ENCODE measurements at places on chromosomes 2 and 18. TPM values are rescaled to one million over a fixed set of nuclear protein-coding genes. Genes with fewer than 3 reads are reported as not detected.

INPP5D gene
- polyA plus RNA-seq: 6.9 TPM

NYAP2 gene
- 0.05 TPM for polyA plus RNA-seq

- DNase-seq: no peak
Observed at GRCh38 chr2:238122287-238123217, 15.9 kb upstream of the KLHL30 start.

- no peak for DNase-seq
Observed at GRCh38 chr2:50777954-50778353, 254.0 kb downstream of the NRXN1 start.

- DNase-seq: no peak
Observed at GRCh38 chr2:144230033-144230432, 289.9 kb downstream of the ZEB2 start.

DNA sequence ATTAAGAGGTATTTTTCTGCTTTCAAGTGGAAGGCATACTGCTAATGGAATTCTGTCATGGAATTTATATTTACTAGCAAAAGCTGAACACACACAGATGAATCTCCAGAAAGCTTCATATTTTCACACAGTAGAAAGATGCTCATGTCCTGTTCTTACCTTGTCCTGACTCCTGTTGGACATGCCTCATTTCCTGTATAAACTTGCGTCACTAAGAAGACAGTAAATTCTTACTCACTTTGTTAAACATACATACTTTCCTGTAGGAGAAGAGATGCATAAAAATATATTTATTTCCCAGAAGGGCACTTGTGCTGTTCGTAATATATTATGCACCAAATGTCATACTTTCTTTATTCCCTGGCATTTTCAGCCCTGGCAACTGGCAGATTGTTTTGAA is 238.3 kb upstream of the RASGRP3 start:
- no peak for DNase-seq

DNA sequence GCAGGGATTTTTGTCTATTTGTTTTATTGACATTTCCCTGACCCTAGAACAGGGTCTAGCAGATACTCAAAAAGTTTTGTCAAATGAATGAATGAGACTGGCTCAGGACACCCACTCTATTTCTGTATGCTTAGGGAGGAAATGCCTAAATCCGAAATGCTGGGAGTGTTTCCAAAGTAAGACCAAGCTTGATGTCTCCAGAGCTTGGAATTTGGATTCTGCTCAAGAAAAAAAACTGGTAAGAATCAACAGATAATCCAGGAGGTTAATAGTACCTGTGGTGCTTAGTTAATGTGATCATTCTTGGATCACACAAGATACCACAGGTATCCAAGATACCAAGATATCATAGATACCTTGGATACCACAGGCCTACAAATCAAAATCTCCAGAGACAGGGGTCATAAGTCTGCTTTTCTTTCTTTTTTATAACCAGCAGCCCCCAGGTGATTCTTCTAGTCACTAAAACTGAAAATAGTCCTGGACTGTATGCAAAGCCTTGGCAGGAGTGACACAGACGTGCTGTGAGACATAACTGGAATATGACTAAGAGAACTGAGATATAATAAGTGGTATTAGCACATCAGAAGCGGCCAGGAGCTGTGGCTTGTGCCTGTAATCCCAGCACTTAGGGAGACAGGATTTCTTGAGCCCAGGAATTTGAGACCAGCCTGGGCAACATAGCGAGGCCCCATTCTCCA is 39.9 kb upstream of the SP3 start:
- no peak for DNase-seq

DNA sequence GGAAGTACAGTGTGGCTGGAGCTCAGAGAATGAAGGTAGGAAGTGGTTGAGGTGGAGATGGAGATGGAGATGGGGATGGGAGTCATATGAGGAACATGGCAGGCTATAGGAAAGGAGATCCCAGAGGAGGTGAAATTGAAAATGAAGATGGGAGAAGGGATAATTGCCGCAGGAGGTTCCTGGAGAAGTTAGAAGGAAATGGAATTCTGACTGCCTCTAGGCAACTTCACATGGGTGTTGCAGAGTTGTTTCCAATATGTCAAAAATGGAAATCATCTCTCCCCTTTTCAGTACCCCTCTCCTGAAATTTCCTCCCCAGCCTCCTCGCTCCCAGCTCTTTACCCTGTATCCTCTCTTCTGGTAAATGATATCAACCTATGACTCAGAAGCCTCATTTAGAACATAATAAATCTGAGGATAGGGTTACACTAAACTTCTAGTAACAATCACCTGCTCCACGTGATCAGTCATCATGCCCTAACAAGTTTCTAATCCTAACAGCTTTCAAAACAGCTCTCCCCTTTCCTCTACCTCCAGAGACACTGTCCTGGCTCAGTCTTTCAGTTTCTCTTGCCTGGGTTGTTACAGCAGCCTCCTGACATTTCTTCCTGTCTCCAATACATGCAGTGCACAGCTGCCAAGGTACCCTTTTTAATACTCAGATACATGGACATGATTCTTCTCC is 201.9 kb upstream of the RBMS1 start:
- DNase-seq: no peak

- no peak for DNase-seq
Observed at GRCh38 chr2:73033142-73033765, 38.3 kb downstream of the SFXN5 start.

DNA sequence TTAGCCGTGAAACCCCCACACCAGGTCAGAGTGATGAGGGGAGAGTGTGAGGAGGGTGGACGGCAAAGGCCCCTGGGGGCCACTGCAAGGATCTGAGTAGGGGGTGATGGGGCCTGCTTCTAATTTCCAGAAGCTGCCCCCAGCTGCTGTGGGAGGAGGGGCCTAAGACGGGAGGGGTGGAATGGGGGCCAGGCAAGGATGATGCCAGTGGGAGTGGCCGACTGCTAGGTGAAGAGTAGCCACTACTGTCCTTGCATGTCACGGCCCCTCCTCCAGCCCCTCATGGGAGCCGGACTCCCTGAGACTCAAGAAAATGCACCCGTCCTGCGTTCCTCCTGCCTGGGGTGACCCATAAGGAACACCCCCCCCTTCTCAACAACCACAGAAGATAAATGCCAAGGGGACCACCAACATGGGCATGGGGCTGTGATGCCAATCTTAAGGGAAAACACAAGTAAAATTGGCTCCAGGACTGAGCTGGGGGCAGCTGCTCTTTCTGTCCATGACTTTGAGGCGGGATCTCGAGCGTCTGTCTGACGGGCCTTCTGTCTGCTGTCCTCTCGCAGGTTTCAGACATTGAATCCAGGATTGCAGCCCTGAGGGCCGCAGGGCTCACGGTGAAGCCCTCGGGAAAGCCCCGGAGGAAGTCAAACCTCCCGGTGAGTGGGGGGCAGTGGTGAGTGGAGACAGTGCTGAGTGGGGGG is 24.2 kb upstream of the PRLH start:
- no peak for DNase-seq

- DNase-seq: no peak
Observed at GRCh38 chr2:73043276-73043675, 28.2 kb downstream of the SFXN5 start.

GRCh38 chr2:221726894-221727513 is 154.9 kb upstream of the EPHA4 start:
- no peak for DNase-seq

- no peak for DNase-seq
Observed at GRCh38 chr18:37435996-37436395, 129.6 kb downstream of the CELF4 start.

- no peak for DNase-seq
Observed at GRCh38 chr2:237261327-237261726, 152.6 kb downstream of the COL6A3 start.

DNA sequence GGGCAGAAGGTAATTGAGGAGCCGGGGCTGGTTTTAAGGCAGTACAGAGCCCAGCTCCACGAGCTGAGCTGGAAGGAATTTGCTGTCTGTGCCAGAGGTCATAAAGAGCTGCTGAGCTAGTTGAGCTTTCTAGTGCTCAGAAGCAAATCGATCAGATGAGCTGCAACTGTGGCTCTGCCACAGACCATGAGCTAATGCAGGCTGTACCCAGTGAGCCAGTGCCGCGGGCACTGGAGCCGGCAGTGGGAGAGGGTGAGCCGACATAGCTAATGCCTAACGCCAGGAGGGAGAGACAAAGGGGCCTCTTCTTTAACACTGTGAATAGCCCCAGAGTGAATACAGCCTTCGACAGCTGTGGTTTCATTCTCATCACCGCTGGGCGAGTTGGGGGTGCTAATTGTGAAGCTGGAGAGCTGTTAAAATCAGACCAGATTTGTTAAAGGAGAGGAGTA is 410.1 kb upstream of the TCF4 start:
- no peak for DNase-seq

- no peak for DNase-seq
Observed at GRCh38 chr18:6269660-6270332, 144.9 kb downstream of the L3MBTL4 start.

DNA sequence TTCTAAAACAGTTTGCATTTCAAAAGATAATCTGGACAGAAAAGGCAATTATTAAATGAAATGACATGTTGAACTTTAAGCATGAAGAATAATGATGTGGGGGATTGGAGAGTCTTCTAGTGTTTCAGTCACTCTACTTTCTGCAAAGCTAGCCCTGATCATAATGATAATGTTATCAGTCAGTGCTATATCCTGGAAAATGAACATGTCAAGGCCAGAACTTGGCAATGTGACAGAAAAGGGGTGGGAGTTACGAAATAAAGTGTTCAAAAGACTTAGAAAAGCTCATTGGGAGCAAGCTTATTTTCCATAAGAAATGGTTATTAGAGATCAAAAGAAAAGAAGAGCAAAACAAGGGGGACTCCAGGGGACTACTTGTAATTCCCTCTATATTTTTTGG is 288.5 kb upstream of the SLC8A1 start:
- DNase-seq: no peak

All from renal cortex interstitium (tissue), 15 donors.